ENCODE measurements at places on chromosomes 12 and 14. TPM values are rescaled to one million over a fixed set of nuclear protein-coding genes. Genes with fewer than 3 reads are reported as not detected.
A peak's percentile ranks its signal among the peaks of the same experiment; 100 is the strongest.

DNA sequence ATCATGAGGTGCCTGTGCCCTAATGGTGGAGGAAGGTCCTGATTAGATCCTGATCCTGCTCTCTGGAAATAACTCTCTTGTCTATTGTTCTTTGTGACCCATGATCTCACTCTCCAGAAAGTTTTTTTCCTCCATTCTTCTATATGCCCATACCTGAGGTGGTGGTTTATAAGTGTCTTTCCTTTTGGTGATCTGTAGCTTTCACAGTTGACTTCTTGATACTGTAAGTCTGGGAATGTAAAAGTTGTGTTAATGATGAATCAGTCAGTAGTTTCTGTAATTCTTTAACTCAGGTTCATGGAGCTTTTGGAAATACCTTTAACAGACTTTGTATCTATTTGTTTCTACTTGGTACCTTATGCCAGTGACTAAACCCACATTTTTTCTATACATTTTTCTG is 444.0 kb upstream of the FLRT2 start:
- DNase-seq: no peak

GRCh38 chr14:100100032-100100703 is 34.9 kb downstream of the EVL start:
- DNase-seq: no peak

GRCh38 chr14:64762044-64763034 is 58.1 kb downstream of the PLEKHG3 start:
- peak; percentile 79 for DNase-seq

- DNase-seq: no peak
These were observed 5.2 kb upstream of the ATG14 start for GRCh38 chr14:55416866-55417265.

- DNase-seq: no peak
These were observed 115.7 kb downstream of the RFLNA start for GRCh38 chr12:124410354-124411175.

DNA sequence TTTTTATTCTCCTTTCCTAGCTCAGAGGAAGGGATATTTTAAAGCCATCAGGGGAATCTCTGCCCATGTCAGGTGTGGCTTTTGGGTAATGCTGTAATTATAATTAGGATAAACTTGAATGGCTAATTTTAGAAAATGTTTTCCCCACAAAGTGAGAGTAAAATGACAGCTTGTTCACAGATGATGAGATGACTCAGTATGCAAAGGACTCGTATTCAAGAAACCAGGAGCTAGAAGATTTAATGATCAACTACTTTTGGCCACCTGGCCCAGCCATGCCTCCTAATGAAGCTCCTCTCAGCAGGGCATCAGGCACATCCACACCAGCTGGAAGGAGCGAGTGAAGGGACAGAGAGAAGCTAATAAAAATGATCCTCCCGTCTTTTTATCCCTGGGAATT is 29.0 kb upstream of the PLEKHG7 start:
- DNase-seq: no peak

- no peak for DNase-seq
These were observed 13.1 kb downstream of the KRT83 start for GRCh38 chr12:52307836-52308805.

GRCh38 chr12:108722463-108722862 is 8.9 kb downstream of the CORO1C start:
- no peak for DNase-seq

DNA sequence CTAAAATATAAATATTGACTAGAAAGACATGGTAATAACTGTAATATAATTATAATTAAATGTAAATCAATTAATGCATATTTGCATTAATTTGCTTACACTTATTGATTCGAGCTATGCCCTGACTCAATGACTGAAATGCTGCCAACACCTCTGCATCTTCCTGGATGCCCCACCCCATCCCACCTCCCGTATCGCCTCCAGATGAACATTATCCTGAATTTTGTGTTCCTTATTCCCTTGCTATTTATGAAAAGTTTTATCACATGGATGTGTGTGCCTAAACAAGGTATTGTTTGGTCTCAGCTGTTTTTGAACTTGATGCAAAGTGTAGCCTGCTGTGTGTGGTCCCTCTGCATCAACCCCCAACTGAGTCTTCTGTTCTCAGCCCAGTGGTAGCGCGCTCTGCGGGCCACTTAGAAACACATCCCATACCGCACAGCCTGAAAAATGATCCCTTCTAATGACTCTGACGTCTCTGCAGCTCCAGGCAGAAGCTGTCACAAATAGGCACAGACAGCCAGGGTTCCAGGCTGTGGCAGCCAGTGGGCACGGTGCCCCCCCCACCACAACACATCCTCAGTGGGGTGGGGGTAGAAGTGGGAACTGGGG is 96.5 kb downstream of the PRMT8 start:
- no peak for DNase-seq

GRCh38 chr12:47775100-47775911 is 2.3 kb downstream of the SLC48A1 start:
- DNase-seq: no peak

- peak; percentile 39 for DNase-seq
These were observed 9.6 kb downstream of the ACTN1 start for GRCh38 chr14:68969278-68970033.

DNA sequence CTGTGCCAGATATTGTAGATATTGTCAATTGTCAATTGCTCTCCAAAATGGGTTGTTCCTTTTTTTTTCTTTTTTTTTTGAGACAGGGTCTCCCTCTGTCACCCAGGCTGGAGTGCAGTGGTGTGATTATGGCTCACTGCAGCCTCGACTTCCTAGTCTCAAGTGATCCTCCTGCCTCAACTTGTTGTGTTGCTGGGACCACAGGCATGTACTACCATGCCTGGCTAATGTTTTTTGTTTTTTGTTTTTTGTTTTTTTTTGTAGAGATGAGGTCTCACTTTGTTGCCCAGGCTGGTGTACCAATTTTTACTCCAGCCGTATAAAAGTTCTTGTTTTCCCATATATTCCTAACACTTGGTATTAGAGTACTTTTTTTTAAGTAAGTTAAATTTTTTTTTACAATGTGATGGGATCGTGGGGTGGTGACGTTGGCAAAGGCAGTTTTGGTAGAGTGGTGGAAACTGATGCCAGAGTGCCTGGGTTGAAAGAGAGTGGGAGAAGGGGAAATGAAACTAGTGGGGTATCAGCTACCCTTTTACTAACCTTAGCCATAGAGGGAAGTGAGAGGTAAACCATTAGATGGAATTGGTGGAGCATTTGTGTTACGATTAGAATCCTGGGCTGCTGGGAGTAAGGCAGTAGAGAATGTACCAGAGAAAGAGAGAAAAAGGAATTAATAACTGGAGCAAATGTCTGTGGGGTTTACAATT is 33.0 kb upstream of the CFAP54 start:
- DNase-seq: no peak

DNA sequence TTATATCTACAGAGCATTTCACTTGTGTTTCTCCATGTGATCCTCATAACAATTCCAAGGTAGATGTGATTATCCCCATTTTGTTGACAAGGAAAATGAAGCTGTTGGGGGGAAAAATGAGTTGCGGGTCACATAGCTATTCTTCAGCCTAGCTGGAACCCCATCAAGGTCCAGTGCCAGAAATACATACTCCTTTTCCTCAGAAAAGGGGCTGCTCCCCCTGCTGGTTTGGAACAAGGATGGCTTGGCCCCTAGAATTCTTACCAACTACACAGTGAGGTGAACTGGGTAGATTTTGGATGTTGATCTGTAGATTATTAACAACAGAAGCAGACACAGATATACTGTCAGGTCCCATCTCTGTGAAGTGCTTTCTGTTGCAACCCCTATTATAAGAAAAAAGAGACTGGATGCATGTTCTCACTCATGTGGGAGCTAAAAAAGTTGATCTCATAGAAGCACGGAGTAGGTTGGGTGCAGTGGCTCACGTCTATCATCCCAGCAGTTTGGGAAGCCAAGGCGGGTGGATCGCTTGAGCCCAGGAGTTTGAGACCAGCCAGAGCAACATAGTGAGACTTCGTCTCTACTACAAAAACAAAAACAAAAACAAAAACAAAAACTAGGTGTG is 8.9 kb downstream of the IKZF4 start:
- no peak for DNase-seq

GRCh38 chr14:69615496-69616407 is 4.4 kb downstream of the SUSD6 start:
- no peak for DNase-seq

DNA sequence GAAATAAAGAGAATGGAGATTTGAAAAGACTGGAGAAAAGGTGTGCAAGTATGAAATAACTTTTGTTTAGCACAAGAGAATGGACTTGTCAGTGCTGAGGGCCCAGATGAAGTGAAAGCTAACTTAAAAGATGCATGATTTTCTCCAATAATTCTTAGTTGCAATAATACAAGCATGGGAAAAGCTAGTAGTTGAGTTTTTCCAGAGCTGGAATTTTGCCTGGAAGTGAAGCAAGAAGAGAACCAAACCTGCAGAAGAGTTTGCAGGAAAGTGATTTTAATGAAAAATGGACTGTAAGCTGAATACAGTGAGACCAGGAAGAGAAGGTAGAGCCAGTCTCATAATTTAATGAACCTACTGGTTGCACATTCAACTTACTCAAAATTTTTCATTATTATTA is 69.3 kb upstream of the FSCB start:
- no peak for DNase-seq

DNA sequence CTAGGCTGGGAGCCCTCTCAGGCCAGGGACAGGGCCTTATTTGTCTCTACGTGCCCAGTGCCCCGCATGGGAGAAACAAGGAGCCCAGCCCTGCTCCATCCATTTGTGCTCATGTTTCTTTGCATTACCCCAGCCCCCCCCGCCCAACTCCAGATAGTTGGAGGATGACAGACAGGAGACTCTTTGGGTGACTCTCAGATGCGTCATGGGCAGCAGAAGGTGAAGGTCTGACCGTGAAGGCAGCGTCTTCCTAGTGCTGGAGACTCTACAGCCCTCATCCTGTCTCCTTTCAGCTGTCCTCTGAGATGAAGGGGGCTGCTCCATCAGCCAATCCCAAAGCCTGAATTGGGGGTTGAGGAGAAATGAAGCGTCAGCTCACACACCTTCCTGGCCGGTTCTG is 283 bp upstream of the PSMB11 start:
- DNase-seq: no peak

- no peak for DNase-seq
These were observed 40.2 kb downstream of the TEAD4 start for GRCh38 chr12:2999265-2999841.

GRCh38 chr14:102071283-102071998 is 15.4 kb downstream of the HSP90AA1 start:
- peak; percentile 1 for DNase-seq

DNA sequence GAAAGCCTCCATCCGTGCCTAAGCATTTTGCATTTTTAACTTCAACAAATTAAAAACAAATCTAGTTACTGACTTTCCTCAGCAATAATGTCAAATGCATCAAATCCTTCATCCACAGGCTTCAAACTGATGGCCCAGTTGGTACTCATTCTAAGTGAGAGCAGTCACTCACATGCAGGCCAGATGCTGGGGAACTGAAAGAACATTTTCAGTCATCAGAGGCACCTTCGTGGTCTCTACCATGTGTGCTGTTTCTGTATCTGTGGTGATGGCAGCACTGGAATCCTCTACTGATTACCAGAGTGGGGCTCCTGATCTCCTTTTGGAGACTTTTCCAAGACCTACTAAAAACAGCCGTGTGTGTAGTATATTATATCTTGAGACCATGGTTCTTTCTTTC is 145.2 kb downstream of the PRIMA1 start:
- no peak for DNase-seq

DNA sequence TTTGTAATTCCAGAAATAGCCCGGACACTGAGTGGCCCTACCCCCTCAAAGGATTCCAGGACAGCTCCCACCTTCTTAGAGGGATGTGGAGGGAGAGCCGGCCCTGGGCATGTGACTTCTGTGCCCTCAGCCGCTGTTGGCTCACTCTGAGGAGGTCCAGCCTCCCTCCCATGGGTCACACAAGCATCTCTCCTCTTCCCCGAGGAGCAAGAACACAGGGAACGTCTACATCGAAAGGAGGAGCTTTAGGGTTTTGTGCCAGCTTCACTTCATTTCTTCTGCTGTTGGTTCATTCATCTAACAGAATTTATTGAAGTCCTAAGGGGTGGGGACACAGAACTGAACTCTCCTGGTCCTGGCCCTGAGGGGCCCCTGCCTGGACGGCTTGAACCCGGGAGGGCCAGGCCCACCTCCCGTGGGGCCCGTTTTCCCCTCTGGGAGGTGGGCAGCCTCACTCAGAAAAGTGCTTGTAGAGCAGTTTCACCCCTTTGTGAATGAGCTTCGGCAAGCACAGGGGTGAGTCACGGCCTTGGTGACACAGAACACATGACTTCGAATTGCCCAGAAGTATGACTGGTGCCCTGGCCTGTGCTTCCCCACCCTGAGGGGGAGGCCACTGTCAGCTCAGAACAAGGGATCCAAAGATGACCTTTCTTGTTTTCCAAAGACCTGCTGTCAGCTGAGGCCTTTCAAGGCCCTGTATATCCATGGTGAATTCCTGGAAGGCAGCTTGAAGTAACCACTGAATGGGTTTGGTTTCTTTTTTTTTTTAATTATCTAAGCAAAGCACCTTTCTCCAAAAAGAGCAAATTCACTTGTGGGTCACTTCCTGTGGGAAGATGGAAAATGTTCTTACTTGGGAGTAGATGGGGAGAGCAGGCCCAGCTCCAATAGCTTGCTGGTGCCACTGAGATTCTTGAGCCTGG is 39.2 kb downstream of the NFKBIA start:
- DNase-seq: no peak

GRCh38 chr14:63551332-63551731 is 8.2 kb upstream of the PPP2R5E start:
- no peak for DNase-seq

GRCh38 chr14:65438266-65438933 is 25.9 kb downstream of the FUT8 start:
- no peak for DNase-seq

DPF3 gene
- 1.1 TPM for total RNA-seq

SYNE3 gene
- total RNA-seq: 21.4 TPM

SUOX gene
- total RNA-seq: 13.9 TPM

B4GALNT1 gene
- 21.4 TPM for total RNA-seq

COX14 gene
- total RNA-seq: 53.1 TPM

CLEC4D gene
- total RNA-seq: not detected

TSHR gene
- not detected for total RNA-seq

DENR gene
- total RNA-seq: 46.3 TPM

SERPINA10 gene
- total RNA-seq: not detected

HOXC12 gene
- total RNA-seq: not detected

BTBD6 gene
- total RNA-seq: 52.7 TPM
